ENCODE measurements at places on chromosomes 12 and 14.

- no peak for DNase-seq
These were observed 20.5 kb downstream of the KITLG start for GRCh38 chr12:88559772-88560171.

DNA sequence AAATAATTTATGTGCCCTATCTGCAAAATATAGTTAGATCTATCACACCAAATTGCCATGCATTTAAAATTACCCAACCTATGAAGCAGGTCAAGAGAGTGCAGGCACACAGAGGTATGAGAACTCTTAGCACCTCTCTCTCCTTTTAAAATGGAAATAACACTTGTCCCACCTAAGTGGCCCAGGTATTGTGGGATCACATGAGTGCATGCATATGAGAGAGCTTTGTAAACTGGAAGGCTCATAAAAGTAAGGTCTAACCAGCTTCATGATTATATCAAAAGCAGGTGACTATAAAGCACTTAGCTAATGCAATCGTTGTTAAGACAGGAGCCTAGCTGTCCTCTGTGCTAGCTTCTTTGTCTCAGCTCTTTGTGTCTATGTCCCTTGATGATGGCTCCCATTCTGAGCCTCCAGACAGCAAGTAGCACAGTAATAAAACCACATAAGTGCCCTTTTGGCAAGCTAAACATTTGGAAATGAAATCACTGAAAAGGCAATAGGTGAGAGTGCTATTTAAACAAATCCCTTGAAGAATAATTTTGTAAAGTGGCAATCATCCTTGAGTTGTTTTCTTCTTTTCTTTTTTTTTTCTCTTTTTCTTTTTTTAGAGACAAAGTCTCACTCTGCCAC lies 219.0 kb downstream of the NTF3 start:
- no peak for DNase-seq

GRCh38 chr14:79551523-79551922 lies 659.8 kb downstream of the DIO2 start:
- no peak for DNase-seq

DNA sequence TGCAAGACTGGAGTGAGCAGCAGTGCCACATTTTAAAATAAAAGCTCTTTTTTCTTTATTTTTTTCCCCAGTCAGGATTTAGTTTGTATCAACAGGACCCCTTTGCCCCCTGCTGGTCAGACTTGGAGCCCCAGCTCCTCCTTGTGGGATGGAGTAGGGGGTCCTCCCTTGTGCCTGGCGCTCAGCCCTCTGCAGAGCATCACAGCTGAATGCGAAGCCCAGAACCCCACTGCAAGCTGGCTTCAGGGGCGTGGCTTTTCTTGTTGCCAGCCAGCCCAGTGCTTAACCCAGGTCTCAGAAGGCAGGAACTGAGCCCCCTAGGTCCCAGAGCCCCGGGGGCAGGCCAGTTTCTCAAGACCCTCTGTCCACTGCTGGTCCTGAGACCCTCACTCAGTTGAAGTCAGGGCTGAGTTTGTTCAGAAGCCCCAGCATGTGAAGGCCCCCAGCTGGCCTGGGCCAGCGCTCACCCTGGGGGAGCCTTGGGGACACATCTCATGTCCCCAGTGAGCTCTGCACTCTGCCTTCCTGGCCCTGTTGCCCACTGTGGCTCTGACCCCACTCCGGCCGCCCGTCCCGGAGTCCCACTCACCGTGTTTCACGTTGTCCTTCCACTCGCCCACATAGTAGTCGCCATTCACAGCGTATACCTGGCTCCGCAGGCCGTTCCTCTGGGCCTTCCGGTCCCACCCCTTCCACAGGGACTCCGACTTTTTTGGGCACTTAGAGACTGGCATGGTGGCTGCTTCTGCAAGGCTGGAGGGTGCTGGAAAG lies 519 bp downstream of the MORN3 start:
- DNase-seq = peak; percentile 73

- no peak for DNase-seq
These were observed 18.4 kb downstream of the TMPO start for GRCh38 chr12:98533723-98534251.

DNA sequence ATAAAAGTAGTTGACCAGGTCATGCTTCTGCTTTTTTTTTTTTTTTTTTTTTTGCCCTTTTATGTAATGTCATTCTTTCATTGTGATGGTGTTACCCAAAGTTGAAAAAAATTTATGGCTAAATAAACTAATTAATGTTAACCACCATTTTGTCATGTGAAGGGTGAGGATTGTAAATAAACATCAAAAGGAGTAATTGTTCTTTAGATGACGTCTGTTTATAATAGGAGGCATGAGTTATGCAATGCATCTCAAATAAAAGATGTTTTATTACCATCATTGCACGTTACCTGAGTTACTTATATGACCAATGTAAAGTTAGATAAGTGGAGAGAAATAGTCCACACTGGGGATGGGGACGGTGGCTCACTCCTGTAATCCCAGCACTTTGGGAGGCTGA lies 349.9 kb upstream of the PDE3A start:
- DNase-seq = no peak

- no peak for DNase-seq
These were observed 17.5 kb upstream of the GXYLT1 start for GRCh38 chr12:42162193-42162592.

- DNase-seq = peak; percentile 65
These were observed 78.7 kb downstream of the NEDD1 start for GRCh38 chr12:96985515-96986362.

- DNase-seq = no peak
These were observed 449.1 kb upstream of the SOX5 start for GRCh38 chr12:24398605-24399004.

DNA sequence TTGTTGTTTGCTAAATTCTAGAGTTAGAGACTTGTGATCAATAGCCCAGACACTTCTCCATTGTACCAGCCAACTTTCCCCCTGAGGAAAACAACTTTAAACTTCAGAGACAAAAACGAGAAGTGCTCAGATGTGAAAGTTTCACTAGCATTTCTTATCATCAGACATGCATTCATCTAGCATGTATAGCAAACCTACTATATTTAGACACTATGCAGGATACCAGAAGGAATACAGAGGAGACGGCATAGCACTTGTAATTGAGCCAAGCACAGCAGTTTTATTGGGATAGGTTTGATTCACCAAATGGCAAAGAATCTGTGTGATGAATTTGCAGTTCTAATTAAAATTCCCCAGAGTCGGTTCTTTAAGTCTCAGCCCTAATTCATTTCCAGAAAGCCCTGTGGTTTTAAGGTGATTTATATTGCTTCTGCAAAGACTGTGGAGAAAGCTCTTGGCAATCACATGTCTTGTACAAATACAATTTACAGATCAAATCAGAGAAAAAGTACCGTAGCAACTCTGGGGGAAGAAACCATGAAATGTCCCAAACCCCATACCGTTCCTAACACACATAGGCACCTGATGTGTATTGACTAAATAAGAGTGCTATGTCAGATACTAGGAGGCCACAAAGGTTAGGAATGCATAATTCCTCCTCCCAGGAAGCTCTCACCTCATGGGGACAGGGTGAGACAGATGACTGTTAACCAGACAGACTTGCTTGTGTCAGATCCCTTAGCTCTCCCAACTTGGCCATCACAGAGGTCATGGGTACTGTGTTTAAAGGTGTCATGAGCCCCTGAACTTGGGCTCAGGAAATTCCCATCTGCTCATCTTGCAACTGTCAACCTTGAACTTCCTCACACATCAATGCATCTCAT lies 69.6 kb upstream of the KRAS start:
- no peak for DNase-seq

- DNase-seq = no peak
These were observed 35.3 kb downstream of the GAS2L3 start for GRCh38 chr12:100608776-100609175.

DNA sequence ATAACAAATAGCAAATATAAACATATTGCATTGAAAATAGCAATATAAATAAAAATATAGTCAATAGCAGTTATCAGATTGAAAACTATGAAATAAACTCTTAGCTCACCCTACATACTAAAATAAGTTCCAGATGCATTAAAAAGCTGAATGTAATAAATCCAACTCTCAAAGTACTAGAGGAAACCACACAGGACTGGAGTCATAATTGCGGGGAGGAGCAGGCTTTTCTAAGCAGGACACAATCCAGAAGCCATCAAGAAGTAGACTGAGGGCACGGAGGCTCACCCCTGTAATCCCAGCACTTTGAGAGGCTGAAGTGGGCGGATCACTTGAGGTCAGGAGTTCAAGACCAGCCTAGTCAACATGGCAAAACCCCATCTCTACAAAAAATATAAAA lies 22.2 kb downstream of the GSC start:
- no peak for DNase-seq

- DNase-seq = no peak
These were observed 42.9 kb downstream of the GPR135 start for GRCh38 chr14:59422069-59422881.

DNA sequence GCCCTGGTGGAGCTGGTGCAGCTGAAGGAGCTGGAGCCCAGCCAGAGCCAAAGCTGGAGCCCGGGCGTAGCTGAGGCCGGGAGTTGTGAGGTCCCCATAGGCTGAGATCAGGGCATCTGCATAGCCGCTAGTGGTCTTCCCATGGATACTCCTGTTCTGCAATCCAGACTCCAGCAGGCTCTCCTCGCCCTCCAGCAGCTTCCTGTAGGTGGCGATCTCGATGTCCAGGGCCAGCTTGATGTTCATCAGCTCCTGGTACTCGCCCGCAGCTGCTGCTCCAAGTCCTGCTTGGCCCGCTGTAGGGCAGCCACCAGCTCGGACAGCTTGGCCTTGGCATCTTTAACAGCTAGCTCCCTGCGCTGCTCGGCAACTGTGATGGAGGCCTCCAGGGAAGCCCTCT lies 966.1 kb downstream of the FSCB start:
- DNase-seq = no peak

DNA sequence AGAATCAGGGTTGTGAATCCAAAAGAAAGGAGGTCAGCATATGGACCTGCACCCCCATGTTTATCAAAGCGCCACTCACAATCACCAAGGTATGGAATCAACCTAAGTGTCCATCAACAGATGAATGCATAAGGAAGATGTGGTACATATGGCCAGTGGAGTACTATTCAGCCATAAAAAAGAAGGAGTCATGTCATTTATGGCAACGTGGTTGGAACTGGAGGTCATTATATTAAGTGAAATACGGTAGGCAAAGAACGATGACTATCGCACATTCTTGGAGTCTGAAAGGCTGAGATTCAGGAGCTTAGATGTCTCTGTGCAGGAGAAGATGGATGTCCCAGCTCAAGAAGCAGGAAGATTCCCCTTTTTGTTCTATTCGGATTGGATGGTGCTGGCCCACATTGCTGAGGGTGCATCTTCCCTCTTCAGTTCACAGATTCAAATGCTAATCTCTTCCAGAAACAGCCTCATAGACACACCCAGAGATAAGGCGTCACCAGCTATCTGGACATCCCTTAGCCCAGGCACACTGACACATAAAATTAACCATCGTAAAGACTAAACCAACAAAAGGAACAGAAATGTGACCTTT lies 108.1 kb downstream of the GLT1D1 start:
- DNase-seq = no peak

- DNase-seq = no peak
These were observed 20.4 kb downstream of the TMTC1 start for GRCh38 chr12:29763301-29763683.

GRCh38 chr14:75267141-75267721 lies 11.4 kb upstream of the FOS start:
- DNase-seq = no peak

GRCh38 chr12:117100251-117100650 lies 1.0 kb upstream of the TESC start:
- no peak for DNase-seq

GRCh38 chr12:47038270-47038748 lies 41.1 kb upstream of the PCED1B start:
- no peak for DNase-seq

DNA sequence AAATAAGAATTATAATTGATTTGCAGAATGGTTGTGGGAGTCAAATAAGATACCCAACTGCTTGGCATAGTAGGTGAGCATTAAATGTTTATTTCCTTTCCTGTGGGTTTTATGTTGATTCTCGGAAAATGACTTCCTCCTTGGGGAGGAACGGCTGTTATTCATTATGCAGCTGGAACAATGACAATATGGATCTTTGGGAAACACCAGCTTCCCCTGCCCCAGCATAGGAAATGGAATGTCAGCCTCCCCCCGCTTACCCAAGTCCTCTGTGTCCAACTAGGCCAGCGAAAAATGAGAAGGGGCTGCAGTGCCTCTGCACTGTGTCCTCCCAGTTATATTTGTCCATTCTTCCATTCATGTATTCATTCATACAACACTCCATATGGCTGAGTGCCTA lies 11.7 kb upstream of the CCDC177 start:
- no peak for DNase-seq

- no peak for DNase-seq
These were observed 60.6 kb upstream of the ANO4 start for GRCh38 chr12:100733817-100734593.

DNA sequence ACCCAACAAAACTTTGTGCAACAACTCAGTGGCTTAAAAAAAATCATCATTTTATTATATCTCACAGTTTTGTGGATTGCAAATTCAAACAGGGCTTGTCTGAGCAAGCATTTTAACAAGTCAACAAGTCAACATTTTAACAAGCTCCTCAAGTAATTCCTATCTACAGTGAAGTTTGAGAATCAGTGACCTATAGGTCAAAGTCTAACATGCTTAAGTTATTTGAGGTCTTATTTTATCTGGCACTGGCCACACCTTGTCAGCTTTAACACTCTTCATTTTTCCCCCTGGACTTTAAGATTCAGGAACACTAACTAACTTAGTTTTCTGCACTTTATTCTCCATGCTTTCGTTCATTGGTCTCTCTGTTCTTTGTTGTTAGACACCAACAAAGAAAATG lies 71.2 kb upstream of the PELI2 start:
- no peak for DNase-seq

DNA sequence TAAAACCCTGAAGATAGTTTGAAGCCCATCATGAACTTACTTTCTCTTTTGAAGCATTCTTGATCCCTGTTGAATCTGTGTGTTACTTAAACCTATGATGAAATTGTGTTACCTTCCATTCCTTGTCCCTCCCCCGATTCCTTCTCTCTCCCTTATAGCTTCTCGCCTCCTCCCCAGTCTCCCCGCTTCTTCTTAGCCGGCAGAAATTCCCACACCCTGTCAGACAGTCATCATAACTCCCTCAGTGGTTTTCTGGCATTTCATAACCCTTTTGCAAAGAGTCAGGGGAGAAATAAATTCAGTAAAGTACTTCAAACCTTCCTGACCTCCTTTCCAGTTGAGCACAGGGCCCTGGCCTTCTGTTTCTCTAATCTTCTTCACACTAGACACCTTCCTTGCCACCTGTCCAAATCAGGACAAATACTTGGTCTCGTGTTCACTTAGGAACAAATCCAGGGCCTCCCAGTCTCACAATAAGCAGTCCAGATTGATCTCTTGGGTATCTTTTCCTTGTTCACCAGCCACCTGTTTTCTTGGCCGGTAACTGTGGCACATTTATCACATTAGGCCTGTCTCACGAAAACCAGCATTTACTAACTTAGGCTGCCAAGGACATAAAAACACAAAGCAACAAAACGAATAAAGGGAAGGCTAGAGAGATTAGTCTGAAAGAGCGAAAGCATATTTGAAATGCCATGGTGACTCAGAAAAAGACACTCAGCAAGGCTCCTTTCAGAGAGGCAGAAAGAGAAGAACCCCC lies 355.9 kb downstream of the TMTC2 start:
- DNase-seq = no peak

- peak; percentile 9 for DNase-seq
These were observed 7.9 kb upstream of the PLEKHG6 start for GRCh38 chr12:6302621-6303020.

All from left forelimb (tissue), 1 donor.